ENCODE measurements at places on chromosomes 2 and 18.
A peak's percentile ranks its signal among the peaks of the same experiment; 100 is the strongest.

DNA sequence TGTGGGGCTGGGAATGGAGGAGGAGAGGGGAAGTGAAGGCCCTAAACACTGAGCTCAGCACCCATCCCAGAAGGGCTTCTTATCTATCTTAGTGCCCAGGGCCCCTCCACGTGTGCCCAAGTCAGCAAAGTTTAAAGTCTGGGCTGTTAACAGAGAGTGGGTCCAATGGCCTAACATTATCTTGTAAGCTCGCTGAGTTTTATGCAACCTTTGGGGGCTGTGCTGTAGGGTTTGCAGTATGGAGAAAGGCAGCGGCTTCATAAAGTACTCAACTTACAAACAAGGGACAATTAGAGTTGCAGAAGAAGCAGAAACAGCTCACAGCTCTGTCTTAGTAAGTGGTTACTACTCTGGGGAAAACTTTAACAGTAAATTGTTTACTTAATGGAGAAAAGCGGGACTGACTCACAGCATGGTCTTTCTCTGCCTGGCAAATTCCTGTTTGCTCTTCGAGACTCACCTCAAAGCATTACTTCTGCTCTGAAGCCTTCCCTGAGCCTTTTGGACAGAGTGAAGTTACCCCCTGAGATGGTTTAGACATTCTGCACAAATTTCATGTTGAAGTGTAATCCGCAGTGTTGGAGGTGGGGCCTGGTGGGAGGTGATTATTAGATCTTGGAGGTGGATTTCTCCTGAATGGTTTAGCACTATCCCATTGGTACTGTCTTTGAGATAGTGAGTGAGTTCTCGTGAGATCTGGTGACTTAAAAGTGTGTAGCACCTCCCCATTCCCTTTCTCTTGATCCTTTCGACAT is 9.0 kb downstream of the ENOSF1 start:
- H3K36me3 ChIP-seq = peaks cover 10% of the 10 kb centered on the region
- no peak overlapping the region for H3K27ac ChIP-seq
- H3K4me1 ChIP-seq = no peaks in the 10 kb centered on the region
- DNase-seq = peak; percentile 42
- no peaks in the 10 kb centered on the region for H3K27me3 ChIP-seq

- H3K27me3 ChIP-seq = no peaks in the 10 kb centered on the region
- H3K4me3 ChIP-seq = no peak overlapping the region
- DNase-seq = no peak
- H3K4me1 ChIP-seq = no peaks in the 10 kb centered on the region
Measured at GRCh38 chr2:100548771-100549170, 14.0 kb upstream of the PDCL3 start.

DNA sequence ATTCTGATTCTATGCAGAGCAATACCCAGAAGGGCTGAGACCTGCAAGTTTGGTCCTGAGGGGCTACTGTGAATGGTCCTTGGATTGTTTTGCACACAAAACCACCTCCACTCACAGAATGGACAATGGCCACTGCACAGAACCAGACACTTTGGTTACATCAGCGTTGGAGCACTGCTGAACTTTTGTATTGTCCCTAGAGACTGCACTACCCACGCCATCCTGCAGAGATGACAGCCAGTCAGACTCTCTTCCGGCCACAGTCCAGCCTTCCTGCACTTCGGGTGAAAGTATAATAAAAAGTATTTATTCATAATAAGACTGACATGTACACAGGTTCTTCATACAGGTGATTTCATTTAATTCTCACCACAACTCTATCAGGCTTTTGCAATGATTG is 35.7 kb downstream of the CELF4 start:
- H3K27ac ChIP-seq = no peak overlapping the region
- H3K27me3 ChIP-seq = peaks cover 5% of the 10 kb centered on the region
- no peaks in the 10 kb centered on the region for H3K36me3 ChIP-seq
- H3K4me1 ChIP-seq = no peaks in the 10 kb centered on the region
- H3K4me3 ChIP-seq = no peak overlapping the region
- no peak for DNase-seq

GRCh38 chr2:102435741-102436140 is 12.8 kb downstream of the IL18RAP start:
- no peak for DNase-seq
- H3K4me3 ChIP-seq = no peak overlapping the region
- no peak overlapping the region for H3K27ac ChIP-seq
- no peaks in the 10 kb centered on the region for H3K36me3 ChIP-seq
- no peaks in the 10 kb centered on the region for H3K27me3 ChIP-seq

- H3K4me1 ChIP-seq = no peaks in the 10 kb centered on the region
- no peaks in the 10 kb centered on the region for H3K27me3 ChIP-seq
- DNase-seq = no peak
- no peak overlapping the region for H3K4me3 ChIP-seq
- H3K36me3 ChIP-seq = no peaks in the 10 kb centered on the region
Measured at GRCh38 chr2:150520887-150521664, 33.6 kb upstream of the RND3 start.

DNA sequence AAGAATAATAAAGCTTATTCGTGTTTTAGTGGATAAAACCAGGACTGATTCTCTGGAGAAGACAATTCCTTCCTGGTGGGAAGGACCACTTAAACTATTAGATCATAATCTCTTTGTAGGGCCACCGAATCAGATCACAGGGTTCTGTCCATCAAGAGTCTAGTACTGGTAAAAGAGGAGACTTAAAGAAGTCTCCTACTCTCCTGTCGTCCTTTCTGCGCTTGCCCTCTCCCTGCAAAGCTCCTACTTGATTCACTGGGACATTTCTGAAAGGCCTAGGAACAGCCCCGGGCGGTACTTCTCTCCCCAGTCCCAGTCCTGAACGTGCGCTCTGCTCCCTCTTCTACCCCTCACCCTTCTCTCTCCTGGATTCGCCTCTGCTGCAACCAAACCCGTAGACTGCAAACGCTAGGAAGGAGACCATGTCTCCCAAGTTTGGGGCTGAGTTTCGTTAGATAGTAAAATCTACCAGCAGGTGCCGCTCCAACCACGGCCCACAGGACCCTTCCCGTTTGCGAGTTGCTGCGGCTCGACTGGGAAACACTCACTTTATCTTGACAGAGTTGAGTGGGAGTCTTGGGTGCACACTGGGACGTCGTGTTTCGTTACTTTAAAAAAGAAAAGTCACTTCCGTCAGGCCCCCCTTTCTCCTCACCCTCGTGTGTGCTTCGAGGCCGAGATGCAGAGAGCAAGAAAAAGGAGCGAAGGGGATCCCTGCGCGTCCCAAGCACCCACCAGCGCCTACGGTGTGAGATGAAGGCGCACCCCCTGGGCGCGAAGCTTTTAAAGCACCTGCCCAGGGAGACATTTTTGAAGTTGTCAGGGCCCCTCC is 923 bp downstream of the FIGLA start:
- peaks cover 14% of the 10 kb centered on the region for H3K4me1 ChIP-seq
- H3K36me3 ChIP-seq = no peaks in the 10 kb centered on the region
- H3K27me3 ChIP-seq = peaks cover 12% of the 10 kb centered on the region
- H3K4me3 ChIP-seq = no peak overlapping the region

DNA sequence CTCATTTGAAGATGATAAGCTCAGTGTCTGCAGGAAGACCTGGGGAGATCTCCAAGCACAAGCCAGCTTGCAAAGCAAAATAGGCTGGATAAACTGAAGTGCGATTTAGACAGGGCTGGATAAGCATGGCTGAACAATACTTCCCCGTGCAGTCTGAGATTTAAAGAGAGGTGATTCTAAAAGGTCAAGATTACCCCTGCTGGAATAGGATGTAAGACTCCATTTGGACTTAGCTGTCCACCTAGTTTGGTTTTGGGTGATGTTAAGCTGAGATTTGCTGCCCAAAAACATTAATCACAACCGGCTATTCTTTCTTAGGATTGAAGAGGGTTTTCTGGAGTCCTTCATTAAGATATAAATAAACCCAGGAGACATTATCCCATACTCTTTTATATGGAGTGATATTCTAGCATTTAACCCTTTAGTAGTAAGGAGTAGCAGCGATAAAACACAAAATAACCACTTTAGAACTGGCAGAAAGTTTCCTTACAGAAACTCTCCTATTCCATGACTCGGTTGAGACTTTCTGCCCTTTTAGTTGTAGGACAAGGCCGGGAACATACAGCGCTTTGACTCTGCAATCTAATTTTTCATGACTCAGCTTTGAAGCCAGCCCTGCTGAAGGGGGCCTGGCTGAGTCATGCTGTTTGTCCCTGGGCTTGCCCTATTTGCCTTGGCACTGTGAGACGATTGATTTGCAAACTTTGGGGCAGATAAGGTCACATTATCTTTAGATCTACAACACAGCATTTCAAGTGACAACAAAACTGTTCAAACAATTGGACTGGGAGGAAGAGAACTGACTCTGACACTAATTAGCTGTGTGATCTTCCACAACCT is 238.2 kb downstream of the GCA start:
- no peaks in the 10 kb centered on the region for H3K36me3 ChIP-seq
- no peak overlapping the region for H3K27ac ChIP-seq
- no peak for DNase-seq
- H3K4me1 ChIP-seq = no peaks in the 10 kb centered on the region

DNA sequence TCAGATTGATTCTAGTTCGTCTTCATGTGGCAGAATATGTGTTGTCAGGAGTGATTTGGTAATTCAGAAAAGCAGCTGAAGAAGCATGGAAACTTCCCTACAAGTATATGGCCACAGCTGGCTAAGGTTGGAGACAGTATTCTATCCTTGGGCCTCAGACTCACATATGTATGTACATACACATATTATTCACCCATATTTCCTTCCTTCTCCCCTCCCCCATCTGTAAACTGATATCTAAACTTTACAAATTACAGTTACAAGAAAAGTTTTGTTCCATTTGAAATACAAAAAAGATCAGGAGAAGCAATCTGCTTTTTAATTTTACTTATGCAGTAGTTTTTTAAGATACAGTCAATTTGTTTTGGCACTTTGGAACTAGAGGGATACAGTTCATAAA is 3.1 kb downstream of the SP3 start:
- DNase-seq = no peak
- no peaks in the 10 kb centered on the region for H3K4me1 ChIP-seq
- H3K4me3 ChIP-seq = no peak overlapping the region
- no peaks in the 10 kb centered on the region for H3K36me3 ChIP-seq
- no peaks in the 10 kb centered on the region for H3K27me3 ChIP-seq

DNA sequence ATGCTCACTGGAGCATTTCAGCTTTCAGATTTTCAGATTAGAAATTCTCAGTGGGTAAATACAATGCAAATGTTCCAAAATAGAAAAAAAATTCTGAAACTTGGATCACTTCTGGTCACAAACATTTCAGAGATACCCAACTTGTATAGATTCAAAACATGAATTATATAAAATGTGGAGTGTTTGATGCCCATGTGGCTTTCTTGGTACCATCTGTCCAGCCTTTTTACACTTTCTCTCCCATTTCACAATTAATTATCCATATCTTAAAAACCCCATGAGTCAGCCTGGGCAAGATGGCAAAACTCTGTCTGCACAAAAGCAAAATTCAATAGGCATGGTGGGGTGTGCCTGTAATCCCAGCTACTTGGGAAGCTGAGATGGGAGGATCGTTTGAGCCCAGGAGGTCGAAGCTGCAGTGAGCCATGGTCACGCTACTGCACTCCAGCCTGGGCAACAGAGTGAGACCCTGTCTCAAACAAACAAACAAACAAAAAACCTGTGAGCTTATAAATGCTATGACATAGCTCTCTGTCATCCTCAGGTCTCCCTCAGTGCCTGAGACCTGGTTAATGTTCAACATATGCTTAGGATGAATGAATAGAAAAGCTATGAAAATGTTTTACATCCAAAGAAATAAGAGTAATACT is 146.3 kb upstream of the TTC39C start:
- H3K4me3 ChIP-seq = no peak overlapping the region
- H3K4me1 ChIP-seq = no peaks in the 10 kb centered on the region

DNA sequence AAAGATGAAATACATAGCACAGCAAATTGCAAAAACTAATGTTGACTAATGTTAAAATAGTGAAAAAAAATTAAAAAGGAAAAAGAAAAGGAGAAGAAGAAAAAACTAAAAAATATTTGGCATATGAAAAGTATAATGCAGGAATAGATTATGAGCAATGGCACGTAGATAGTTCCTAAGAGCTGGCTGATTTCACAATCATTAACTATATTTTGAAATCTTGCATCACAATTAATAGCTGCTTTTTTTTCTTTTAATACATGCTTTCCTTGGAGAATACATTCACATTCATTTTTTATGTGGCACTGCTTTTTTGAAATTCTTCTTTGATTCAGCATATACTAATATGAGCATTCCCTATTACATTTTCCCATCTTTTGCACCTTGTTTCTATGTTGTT is 299.8 kb downstream of the DPP10 start:
- H3K4me1 ChIP-seq = no peaks in the 10 kb centered on the region
- H3K36me3 ChIP-seq = no peaks in the 10 kb centered on the region
- H3K27me3 ChIP-seq = no peaks in the 10 kb centered on the region
- H3K4me3 ChIP-seq = no peak overlapping the region

Data from right atrium auricular region (tissue), 2 donors.